ENCODE measurements at places on chromosomes 6 and 20. TPM values are rescaled to one million over a fixed set of nuclear protein-coding genes. Genes with fewer than 3 reads are reported as not detected.

The TOX2 gene
- 9.2 TPM for total RNA-seq

The CCDC170 gene
- total RNA-seq, result 0.14 TPM

The ASIP gene
- not detected for total RNA-seq

The C20orf202 gene
- not detected for total RNA-seq

The RSPO3 gene
- total RNA-seq, result 86.4 TPM
